MG63 (cell line): ENCODE measurements at places on chromosomes 3 and 15. TPM values are rescaled to one million over a fixed set of nuclear protein-coding genes. Genes with fewer than 3 reads are reported as not detected.

Gene DAZL
- total RNA-seq: not detected in 2 replicates

Gene SLCO2A1
- total RNA-seq: 0.02 and 0.72 TPM in 2 replicates

Gene FAM162A
- 43.5 and 88.0 TPM in 2 replicates for total RNA-seq

GRCh38 chr3:40971191-40972168 is 227.8 kb upstream of the CTNNB1 start:
- peak; percentile 71 for DNase-seq

- DNase-seq: no peak
Observed at GRCh38 chr3:76990606-76991005, 49.3 kb upstream of the ROBO2 start.
